ENCODE measurements at places on chromosomes 1 and 21.
A peak's percentile ranks its signal among the peaks of the same experiment; 100 is the strongest.

DNA sequence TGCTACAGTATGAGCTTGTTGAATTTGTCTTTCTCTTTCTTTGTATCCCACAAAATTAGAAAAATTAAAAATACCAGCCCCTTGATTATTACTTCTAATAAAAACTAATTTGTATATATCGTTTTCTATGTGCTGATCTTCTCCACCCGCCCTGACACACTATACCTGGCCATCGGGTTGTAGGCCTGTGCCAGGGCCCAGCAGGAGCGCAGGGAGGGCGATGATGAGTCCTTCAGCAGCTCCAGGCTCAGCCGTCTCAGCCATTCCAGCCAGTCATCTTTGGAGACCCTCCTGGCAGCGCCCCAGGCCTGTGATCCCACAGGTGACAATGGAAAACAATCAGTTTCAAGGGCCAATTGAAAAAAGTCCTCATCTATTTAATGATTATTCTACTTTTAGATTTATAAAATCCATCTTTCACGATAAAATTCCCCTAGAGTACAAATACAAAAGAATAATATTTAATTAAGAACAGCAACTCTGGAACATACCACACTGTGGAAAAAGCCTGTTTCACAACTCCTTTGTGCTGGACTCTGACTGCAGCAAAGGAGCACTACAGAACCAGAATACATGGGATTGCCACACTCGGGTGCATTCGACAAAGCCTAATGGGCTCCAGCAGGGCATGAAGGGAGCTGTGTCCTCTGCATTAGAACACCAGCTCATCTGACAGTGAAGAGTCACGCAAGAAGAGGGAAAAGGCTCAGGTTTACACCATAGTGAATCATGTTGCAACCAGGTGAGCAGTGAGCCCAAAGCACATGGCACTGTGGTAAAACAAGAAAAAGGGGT is 15.4 kb downstream of the ANGPTL7 start:
- DNase-seq = no peak

DNA sequence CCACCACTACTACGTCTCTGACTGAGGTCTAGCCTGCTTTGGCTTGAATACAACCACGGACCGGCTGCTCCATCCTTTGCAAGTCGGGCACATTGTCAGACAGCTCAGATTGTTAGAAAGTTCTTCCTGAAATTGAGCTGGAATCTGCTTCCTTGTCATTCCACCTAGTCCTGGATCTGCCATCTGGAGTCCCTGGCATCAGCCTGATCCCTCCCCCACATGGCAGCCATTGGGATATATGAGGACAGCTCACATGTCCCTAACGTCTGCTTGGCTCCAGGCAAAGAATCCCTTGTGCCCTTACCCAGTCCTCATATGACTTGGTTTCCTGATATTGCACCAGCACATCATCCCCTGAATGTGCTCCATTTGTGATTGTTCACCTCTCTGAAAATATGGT is 56.3 kb upstream of the SYT6 start:
- DNase-seq = no peak

DNA sequence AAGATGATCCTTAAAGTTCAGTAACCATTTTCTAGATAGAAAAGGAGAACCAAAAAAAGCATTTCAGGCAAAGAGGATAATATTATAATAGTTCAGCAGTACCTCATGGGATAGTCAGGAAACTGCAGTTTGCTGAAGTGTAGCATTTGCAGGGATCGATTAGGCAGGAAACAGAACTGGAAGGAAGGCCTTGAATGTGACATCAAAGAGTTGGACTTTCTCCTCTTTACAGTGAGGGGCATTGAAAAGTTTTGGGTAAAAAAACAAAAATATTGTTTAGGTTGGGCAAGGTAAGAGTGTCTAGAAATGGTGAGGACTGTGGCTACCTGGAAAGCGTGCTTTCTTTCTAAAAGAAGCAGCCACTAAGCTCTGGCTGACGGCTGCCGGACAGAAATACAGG is 8.0 kb upstream of the IRF6 start:
- DNase-seq = no peak

GRCh38 chr1:33367485-33368405 is 46.8 kb upstream of the A3GALT2 start:
- peak; percentile 70 for DNase-seq

DNA sequence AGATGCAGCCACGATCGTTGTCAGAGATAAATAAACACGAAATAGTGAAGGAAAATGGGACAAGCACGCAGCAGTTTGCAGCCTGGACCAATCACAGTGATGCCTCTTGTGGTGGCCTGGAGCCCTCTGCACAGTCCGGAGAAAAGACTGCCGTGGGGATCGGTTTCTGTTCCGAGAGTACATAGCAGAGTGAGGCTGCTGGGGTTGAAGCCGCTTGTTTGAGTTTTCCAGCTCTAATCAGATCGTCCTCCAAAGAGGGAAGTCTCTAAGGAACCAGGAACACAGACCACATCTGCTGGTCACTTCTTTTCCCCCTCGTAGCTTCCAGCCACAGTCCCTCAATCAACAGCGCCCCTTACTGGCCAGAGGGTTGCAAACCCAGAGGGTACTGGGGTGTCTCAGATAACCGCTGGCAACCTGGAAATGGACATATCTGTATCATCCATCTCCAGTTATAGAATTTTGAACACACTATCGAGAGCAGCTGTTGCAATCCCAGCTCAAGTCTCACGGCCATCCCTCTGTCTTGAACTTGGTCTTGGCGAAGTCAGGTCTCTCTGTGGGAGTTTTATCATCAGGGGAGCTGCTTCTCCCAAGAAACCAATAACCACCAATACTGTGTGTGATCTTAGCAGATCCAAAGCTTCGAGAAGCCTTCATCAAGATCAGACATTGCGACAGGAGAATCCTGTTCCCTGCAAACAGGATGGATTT is 57.4 kb downstream of the OLIG1 start:
- DNase-seq = peak; percentile 24

DNA sequence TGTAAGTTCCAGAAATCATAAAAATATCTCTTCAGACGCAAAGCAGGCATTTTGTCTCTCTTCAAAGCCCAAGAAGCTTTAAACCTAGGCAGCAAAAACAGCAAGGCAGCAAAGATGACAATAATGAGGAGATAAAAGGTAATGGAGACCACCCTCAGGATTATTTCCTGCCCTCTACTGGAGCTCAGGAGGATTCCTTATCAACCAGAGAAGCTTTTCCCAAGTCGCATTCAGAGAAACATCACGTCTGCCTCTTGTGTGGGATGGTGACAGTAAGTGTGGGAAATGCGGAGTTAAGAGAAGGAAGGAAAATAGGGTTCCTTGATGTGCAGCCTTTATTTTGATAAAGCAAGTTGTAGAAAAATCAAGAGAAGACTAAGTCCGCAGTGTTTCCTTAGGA is 365.8 kb downstream of the RGS7 start:
- no peak for DNase-seq

- no peak for DNase-seq
Observed at GRCh38 chr1:174039027-174039426, 16.9 kb upstream of the RC3H1 start.

DNA sequence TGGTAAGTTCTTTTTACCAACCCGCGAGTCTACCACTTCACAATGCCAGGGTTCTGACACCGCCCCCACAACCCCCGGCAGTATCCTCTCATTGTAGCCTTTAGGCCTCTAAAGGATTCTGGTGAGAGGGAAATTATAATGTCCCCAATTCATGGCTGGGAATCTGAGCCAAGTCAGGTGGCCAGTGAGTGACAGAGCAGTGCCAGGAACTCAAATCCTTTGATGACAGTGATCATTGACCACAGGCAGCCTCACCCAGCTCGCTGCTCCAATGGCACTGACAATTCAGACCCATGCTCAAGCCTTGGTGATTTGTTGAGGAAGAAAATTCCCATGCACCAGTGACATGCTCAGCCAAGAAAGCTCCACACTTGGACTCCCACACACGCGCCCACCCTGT is 63.4 kb upstream of the CSF1 start:
- DNase-seq = no peak

GRCh38 chr1:29280409-29281131 is 44.2 kb downstream of the PTPRU start:
- DNase-seq = no peak

- DNase-seq = no peak
Observed at GRCh38 chr1:52263153-52263910, 102.7 kb downstream of the CC2D1B start.

GRCh38 chr1:164604541-164604940 is 45.6 kb downstream of the PBX1 start:
- no peak for DNase-seq

GRCh38 chr1:11752359-11753088 is 9.5 kb upstream of the C1orf167 start:
- DNase-seq = no peak

DNA sequence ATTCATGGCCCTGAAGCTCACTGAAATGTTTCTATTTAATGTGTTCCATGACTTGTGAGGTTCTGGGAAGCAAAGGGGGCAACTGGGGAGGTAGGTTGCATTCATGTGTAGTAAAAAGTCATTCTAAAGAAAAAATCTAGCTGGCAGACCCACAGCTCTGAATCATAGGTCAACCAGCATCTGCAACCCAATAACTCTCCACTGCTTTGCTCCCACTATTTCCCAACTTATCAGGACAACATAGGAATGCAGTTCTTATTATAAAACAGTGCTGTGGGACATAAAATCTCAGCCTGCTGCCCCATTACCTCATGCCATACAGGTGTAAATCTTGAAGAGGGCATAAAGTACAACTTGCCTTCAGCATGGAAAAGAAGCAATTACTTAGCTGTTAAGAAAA is 576.1 kb upstream of the PTBP2 start:
- no peak for DNase-seq

DNA sequence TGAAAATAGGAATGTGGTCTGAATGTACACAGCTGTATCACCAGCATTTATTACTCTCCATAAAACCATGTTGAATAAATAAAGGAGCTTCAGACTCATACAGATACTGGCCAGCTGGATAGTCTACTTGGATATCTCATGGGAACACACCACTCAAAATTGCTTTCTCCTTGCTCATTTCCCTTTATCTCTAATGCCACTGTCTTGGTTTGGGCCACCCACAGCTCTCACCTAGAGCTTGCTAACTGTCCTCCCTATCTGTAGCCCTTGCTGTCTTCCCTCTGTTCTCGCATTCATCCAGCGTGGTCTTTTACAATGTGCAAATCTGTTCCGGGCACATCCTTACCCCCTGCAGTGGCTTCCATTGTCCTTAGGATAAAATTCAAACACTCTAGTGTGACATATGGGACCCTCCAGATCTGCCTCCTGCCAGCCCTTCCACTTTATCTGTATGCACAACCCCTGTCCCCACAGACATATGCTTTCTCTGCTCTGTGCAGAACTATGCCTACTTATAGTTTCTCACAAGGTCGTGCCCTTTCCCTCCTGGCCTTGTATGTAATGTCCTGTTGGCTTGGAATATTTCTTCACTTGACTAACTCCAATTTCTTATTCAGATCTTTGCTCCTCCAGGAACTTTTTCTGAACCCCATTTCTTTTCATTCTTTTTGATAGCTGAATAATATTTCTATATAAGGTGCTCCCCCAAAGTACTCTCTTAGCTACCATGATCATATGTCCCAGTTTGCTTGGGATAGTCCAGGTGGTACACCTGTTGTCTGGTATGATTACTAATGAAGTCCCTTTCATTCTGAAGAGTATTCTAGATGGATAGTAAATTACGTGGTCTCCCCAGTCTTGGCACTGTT is 2.9 kb downstream of the FLVCR1 start:
- DNase-seq = no peak

- DNase-seq = no peak
Observed at GRCh38 chr1:27609618-27610240, 5.8 kb upstream of the AHDC1 start.

DNA sequence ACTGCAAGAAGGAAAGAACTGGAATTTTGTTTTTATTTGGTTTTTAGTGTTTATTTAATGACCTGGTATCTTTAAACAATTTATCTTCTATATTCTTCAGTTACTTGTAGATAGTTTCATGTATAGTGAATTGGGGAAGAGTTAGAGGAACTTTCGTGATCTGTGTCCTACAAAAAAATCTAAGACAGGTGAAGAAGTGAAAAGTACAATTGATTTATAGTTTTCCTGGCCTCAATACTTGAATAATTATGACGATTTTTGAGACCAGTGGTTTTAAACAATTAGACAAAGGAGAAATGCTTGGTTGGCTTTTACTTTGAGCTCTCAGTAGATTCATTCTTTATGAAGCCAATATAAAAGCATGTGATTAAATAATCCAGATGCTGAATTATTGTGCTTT is 7.5 kb downstream of the MIER1 start:
- DNase-seq = no peak
